Stimulated activated CD8-positive, alpha-beta memory T cell treated with anti-CD3 and anti-CD28 coated beads, Interleukin-4, amount 100 ng/mL, for 48 hours (primary cell): ENCODE measurements at places on chromosomes 5 and 9.

- DNase-seq: no peak
These were observed 365.0 kb downstream of the DMRT2 start for GRCh38 chr9:1415146-1415545.

DNA sequence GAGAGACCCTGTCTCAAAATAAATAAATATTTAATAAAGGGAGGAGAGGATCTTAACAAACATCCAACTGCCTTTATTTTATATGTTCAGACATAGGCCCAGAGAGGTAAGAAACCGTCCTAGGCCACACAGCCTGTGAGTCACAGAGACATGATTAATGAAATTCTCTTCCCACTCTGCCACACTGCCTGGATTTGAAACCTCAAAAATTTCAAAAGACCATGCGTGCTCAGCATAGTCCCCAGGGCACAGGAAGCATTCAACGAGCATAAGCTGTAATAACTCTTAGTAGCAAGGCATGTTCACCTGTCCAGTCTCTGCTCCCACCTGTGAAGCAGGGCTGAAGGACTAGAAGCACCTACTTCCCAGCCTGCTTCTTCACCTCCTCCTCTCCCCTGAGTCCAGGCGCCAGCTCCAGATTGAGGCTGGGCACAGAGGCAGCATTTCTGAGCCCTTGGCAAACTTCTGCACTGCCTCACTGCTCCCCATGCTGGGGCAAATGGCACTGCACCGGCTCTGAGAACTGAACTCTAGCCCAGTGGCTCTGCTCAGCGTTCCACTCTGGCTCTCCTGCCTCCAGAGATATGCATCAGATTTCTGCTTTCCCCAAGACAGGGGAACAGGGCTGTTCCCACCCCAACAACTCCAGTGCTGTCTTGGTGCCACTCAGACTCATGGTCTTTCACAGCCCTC is 1.1 kb downstream of the FAT2 start:
- no peak for DNase-seq

- DNase-seq: no peak
These were observed 66.7 kb downstream of the TARS1 start for GRCh38 chr5:33507426-33507825.

GRCh38 chr5:59449905-59450644 is 443.5 kb downstream of the PDE4D start:
- no peak for DNase-seq

DNA sequence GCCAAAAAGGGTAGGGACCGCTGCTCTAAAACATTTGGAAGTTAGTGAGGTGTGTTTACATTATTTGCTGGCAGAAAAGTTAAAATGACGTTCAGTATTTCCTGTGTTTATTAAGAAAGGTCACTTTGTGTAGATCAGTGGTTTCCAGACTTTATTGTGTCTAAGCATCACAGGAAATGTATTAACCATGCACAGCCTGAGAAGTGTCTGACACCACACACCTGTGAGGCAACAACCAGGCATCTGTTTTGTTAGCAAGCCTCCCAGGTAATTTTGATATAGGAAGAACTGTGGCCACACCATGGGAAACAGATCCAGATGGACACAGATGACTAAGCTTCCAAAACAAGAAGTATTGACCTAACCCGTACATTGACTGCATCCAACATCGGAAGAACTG is 12.0 kb downstream of the TTC1 start:
- DNase-seq: no peak

- no peak for DNase-seq
These were observed 46.6 kb downstream of the RMI1 start for GRCh38 chr9:84027201-84027600.

- no peak for DNase-seq
These were observed 68.1 kb upstream of the ERBIN start for GRCh38 chr5:65858316-65858715.

DNA sequence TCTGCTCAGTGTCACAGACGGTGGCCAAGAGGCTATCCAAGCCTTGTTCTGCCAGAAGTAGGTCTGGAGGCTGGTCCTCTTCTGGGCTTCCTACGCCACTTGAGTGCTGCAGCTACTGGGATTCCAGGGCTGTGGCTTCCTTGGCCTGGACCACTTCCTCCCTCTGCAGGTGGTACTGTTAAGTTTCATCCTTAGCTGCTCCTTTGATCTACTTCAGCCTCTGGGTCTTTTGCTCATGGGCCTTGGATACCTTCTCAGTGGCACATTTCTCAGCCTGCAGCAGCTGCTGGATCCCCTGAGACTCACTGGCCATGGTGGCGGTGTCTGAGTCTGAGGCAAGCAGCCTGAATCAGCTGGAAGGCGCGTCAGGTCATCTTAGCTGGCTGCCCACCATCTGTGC is 10.3 kb downstream of the CNOT8 start:
- DNase-seq: no peak

- no peak for DNase-seq
These were observed 270.2 kb upstream of the RIOK2 start for GRCh38 chr5:97453263-97453662.

GRCh38 chr9:129334105-129334935 is 156.3 kb upstream of the IER5L start:
- peak; percentile 49 for DNase-seq

GRCh38 chr5:92605591-92605990 is 975.4 kb downstream of the NR2F1-AS1 start:
- DNase-seq: no peak

GRCh38 chr5:68771732-68772131 is 322.1 kb upstream of the SLC30A5 start:
- DNase-seq: no peak

GRCh38 chr5:98319299-98320011 is 454.0 kb upstream of the RGMB start:
- no peak for DNase-seq

DNA sequence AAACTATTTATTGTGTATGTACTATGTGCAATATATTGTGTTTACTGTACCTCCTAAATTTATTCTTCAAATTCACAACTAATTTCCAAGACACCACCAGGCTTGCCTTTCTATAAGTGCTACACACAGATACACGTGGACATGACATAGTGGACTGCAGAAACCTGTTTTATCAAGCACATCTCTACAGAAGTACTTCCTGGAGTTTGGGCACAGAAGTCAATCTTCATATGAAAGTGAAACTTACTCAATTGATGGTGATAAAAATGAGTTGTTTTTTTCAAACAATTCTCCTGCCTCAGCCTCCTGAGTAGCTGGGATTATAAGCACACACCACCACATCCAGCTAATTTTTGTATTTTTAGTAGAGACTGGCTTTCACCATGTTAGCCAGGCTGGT is 57.6 kb downstream of the NLN start:
- DNase-seq: no peak

- no peak for DNase-seq
These were observed 504.7 kb downstream of the CCDC171 start for GRCh38 chr9:16057541-16057940.

DNA sequence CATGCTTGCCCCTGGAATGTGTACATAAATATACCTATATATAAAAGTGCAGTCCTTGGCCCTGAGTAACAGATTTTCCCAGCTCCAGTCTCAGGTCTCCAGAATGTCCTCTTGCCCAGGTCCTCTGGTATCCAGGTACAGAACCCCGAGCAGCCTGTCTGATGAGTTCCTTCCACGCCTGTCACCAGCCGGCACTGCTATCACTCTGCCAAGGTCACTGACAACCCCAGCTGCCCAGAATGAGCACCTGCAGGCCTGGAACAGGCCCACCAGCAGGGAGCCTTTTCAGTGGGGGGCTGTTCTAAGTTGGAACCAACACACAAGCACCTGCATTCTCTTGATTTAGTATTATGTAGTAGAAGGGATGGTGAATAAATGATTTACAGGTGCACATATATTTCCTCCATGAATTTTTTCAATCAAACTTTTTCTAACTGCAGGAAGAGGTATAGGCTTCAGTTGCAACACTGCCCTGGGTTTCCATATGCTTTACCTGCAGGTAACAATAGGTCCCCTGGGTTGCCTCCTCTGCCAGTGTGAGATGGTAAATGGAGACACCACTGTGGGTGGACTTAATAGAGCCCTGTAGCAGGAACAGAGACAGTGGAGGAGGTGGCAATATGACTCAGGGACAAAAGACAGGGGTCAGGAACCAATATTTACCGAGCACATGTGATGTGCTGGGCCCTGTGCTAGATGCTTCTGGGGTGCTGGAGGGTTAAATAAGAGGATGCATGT is 291.9 kb downstream of the SPOCK1 start:
- no peak for DNase-seq

GRCh38 chr5:144122081-144122480 is 48.4 kb downstream of the YIPF5 start:
- no peak for DNase-seq

DNA sequence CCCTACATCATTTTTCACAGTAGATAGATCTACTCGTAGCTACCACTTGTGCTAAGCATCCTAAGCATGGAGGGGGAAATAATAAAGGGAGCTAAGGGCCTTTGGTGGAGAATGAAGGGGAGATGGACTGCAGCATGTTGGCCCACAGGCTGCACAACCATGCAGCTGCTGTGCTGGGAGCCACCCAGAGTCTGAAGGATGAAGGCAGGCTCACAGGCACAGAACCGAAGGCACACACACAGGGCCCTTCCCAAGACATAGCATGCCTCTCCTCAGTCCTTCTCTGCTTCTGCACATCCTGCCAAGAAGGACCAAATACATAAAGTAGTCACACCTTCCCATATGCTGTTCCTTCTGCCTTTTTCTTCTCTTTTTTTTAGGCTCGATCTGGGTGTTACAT is 6.6 kb downstream of the FAM193B start:
- no peak for DNase-seq

DNA sequence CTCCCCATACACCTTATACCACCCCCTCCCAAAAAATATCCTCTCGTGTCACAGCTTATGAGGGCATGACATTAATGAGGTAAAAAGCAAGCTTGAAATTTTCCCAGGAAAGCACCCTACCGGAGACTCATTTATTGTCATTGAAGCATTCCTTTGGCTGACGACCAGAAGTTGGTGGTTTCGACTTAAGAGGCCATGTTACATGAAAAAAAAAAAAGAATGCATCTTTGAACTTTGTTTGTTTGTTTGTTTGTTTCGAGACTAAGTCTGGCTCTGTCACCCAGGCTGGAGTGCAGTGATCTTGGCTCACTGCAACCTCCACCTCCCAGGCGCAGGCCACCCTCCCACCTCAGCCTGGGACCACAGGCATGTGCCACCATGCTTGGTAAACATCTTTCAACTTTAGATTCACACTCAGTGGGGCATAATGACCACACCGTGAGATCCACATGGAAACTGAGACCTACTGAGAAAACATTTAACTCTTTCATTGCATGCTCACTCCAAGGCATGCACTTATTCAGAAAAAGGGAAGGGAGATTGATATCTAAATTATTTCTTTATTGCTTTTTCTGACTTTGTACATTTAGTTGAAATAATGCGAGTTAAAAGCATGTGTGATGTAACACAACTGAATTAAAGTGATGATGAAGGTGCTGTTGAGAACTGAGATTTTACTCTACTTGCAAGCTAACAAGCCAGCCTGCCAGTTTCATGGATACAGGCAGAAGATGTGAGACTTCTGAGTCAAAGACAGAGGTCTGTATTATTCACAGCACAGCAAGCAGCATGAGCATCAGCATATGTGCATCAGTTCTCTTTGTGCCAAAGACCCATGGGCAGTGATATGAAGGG is 5.1 kb upstream of the RAB14 start:
- DNase-seq: no peak

DNA sequence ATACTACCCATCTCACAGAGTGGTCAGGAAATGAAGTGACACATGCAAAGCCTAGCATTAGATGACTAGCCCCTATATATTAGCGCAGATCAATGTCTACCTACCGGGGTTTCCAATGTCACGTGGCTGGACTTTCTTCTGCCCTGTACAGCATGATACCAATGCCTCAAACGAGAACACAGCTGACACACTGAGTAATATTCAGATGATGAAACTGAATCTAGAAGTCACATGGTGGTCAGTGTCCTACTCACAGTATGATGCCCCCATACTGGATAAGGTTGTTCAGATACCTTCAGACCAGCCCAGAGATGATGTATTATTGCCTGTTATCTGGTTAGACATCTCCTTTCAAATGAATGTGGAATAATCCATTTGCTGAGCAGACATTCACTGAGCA is 71.1 kb upstream of the FRRS1L start:
- DNase-seq: no peak

- DNase-seq: no peak
These were observed 5.8 kb downstream of the OCLN start for GRCh38 chr5:69498384-69498783.

DNA sequence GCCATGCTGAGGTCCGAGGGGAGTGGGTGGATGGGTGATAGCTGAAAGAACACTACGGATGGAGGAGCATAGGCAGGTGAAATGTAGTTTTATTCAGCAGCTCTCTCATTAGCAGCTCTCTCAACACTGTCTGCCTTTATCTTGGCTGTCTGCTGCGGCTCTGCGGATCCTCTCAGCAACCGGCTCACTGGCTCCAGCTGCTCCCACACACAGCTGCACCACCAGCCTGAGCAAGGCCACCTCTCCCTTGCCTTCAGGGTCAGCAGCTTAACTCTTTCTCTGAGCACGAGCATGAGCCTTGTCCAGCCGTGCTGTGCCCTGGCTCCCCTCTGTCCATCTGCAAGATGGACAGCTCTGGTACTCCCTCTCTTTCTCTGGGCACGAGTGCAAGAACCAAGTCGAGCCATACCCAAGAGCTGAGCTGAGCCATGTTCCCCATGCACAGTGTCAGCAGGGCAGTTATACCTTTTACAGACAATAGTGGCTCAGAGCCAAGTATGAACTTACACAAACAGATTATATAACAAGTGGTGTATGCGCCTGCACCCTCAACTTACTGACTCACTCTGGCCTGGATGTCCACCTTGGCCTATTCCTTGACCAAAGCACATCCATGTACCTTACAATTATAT is 108.5 kb downstream of the MACIR start:
- no peak for DNase-seq

GRCh38 chr5:131171276-131171810 is 599 bp downstream of the LYRM7 start:
- peak; percentile 38 for DNase-seq

GRCh38 chr9:133113949-133114885 is 6.8 kb downstream of the RALGDS start:
- no peak for DNase-seq

GRCh38 chr9:134544388-134545214 is 97.0 kb upstream of the COL5A1 start:
- DNase-seq: no peak

- no peak for DNase-seq
These were observed 19.9 kb upstream of the ERAP2 start for GRCh38 chr5:96856371-96856770.

GRCh38 chr5:2466966-2467365 is 284.5 kb downstream of the IRX2 start:
- DNase-seq: no peak

- DNase-seq: peak; percentile 82
These were observed 17.8 kb downstream of the NANS start for GRCh38 chr9:98074115-98074990.

- no peak for DNase-seq
These were observed 333.2 kb upstream of the RFX3 start for GRCh38 chr9:3858961-3859360.

- no peak for DNase-seq
These were observed 555.3 kb upstream of the ZNF462 start for GRCh38 chr9:106307670-106308069.

- no peak for DNase-seq
These were observed 3.4 kb upstream of the SLC46A2 start for GRCh38 chr9:112894041-112894440.

- no peak for DNase-seq
These were observed at the start of gene IL17B for GRCh38 chr5:149379177-149379761. Gene IL17B, minus strand, starts transcription at chr5:149379292. Its CDS starts 67 bp downstream, at chr5:149379225.

- DNase-seq: peak; percentile 69
These were observed 56.9 kb downstream of the AHRR start for GRCh38 chr5:378301-378891.
